ENCODE measurements at places on chromosomes 16 and 17.

DNA sequence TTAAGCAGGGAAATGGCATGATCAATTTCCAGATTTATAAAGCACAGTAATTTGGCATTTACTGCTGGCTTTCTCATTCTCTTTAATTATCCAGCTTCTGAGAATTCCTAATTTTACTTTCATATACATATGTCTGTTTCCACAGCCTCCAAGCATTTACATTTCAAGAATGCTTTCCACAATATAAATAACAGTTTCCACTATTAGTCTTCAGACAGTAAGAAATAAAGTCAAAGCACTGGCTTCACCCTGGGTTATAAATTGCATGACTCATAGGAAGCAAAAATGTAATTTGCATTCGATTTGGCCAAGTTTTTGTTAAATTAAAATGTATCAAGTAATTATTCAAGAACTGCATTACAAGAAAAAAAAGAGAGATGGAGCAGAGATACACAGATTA, 53.5 kb downstream of the MPHOSPH6 start:
- no peak for DNase-seq

DNA sequence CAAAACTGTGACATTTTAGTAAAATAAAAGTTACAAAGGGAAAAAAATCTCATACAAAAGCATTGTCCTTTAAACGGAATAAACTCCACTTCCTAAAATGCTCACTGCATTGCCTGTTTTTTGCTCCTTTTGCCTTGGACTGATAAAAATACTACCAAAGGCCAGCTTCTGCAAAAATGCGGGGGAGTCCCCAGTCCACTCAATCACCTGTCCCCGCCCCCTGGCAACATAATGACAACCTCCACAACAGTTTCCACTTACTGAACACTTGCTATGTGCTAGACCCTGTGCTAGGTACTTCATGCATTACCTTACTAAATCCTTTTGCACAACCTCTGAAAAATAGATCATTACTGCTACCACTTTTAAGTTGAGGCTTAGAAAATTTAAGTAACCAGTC, 172.7 kb upstream of the CCL2 start:
- no peak for DNase-seq

DNA sequence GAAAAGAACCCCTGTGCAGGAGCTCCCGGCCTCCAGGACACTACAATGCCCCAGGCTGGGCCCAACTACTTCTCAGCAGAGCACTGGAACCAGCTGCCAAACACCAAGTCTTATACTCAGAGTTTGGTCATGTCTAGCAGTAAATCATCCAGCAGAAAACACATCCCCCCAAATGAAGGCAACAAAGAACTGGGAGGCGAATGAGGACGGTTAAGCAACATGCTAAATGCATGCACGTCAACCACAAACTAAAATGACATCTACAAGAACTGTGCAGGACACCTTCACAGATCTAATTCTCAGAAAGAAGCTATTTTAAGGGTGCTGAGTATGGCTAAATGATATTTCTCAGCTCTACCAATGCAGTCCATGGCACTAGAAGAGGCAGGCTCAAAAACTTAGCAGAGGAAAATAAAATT, 7.6 kb upstream of the IRX5 start:
- DNase-seq = no peak

GRCh38 chr17:45149669-45150664, 1.7 kb downstream of the HEXIM1 start:
- peak; percentile 43 for DNase-seq

- DNase-seq = no peak
These were observed 29.3 kb downstream of the PRSS54 start for GRCh38 chr16:58265480-58266052.

DNA sequence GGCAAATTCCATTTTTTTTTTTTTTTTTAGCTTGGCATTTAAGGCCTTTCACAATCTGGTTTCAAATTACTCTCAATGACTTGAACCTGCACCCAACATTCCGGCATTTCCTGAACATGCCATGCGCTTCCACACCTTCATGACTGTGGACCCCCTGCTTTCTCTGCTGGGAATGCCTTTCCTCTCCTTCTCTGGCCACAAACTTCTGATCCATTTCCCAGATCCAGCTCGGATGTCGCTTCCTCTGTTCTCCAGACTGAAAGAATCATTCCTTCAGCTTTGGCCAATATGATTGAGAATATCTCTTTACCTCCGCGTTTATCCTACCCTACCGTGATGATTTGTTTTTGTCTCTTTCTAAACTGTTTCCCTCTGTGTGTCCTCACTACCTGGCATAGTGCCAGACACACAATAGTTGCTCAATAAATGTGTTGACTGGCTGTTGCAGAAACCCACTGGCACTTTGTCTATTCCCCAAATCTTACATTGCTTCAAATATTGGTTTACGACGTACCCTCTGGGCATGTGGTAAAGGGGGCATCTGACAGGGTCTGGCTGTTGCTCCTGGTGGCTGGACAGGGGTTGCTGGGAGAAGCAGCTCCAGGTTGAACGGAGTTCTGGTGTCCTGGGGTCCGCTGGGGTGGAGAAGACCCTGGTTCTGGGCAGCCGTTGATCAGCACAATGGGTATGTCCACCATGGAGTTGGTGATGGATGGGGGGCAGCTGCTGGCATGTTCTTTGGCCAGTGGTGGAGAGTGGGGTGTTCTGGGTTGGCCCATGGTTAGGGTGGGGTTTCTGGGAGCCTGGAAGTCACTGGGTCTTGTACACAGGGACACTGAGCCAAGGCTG, 14.7 kb downstream of the TNS4 start:
- DNase-seq = no peak

DNA sequence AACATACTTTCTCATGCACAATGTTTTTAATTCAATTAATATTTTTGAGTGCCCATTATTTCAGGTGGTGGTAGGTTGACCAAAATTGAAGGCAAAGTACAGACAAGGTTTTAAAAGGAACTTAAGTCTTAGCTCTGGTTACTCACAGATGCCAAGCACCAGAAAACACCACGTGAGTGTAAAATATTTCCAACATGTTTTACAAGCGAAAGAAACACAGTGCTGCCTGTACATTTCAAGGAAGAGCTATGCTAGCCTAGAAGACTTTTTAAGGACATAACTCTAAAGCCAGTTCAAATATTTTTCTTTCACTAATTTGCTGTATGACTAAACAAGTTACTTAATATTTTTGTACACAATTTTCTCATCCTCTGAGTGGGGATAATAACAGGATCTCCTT, 736.4 kb upstream of the GOT2 start:
- DNase-seq = no peak

DNA sequence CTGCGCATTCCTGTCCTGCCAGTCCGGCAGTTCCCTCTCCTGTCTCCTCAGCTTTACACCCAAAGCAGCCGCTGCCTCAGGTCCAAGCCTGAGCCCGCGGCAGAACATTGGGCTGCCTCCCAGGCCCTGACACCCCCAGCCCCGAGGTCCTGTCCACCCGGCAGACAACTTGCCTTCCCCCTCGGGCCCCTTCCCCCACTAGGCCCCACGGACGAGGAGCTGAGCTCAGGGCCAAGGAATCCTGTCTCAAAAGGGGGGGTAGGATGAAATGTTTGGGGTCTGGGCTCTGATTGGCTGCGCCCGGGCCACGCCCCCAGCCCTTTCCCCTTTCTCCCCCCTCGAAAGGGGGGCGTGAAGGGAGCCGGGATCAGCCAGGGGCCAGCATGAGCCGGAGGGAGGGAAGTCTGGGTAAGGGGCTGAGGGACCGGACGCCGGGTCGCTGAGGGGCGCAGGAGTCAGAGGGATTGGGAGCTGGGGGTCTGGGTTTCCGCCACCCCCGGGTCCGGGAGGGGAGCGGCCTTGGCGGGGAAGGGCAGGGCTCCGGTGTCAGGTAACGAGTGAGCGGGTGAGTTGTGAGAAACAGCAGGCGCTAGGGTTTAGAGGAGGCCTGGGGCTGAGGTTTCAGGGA, at the start of gene CTF1:
CTF1 (plus strand) TSS at position 354 of the 628 bp plus-strand sequence; CDS start at position 384, 30 bp downstream.
- no peak for DNase-seq

GRCh38 chr16:75062976-75063346, 53.6 kb downstream of the LDHD start:
- DNase-seq = no peak

DNA sequence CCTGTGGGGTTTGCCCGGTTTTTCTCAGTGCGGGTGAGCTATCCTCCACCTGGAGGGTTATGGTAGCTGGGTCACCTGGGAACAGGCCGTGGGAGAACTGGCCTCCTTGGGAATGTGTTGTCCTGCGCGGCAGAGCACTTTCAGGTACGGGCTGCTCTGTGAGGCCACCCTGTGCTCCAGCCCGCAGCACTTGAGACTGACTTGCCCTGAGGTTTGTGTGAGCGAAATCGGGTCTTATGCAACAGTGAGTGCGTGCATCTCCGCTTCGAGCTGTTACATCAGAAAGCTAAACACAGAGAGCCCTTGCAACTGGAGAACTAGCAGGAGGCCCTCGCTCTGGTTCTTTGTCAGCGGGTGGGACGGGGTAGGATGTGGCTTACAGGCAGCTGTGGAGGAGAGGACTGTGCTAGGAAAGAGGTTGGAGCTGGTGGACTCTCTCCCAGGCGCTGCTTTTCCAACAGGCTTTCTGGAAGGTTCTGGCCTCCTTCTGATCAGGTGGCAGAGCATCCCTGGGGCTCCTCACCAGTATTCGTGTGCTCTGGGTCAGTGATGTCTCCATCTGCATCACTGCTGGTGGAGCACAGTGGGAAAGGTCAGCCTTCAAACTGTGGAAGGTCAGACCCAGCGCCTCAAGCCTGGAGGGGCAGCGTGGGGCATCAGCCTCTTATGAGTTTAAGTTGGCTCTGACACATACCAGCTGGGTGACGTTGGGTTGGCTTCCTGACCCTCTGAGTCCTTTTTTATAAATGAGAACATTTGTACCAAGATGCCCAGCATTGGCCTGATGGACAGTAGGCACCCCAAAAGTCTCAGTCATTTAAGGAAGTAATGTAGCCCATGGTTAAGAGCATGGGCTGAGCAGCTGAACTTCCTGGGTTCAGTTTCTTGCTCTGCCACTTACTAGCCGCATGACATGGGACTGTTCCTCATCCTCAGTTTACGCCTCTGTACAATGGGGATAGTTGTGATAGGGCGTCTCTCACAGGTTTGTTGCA, 76.3 kb downstream of the KSR1 start:
- DNase-seq = no peak

GRCh38 chr17:7712111-7712771, 5.3 kb upstream of the DNAH2 start:
- no peak for DNase-seq

- DNase-seq = no peak
These were observed 22.1 kb upstream of the ADAM11 start for GRCh38 chr17:44736551-44737240.

- DNase-seq = no peak
These were observed 22.9 kb upstream of the CORO6 start for GRCh38 chr17:29645515-29646051.

Measured in activated CD4-positive, alpha-beta T cell treated with anti-CD3 and anti-CD28 coated beads, Interleukin-2, amount 50 U/mL, for 24 hours (primary cell).